Liver (tissue), 10 donors: ENCODE measurements at places on chromosomes 2 and 18. TPM values are rescaled to one million over a fixed set of nuclear protein-coding genes. Genes with fewer than 3 reads are reported as not detected.

FARSB gene
- total RNA-seq = 5.5 TPM

MAP2 gene
- 4.2 TPM for total RNA-seq

PLB1 gene
- 4.5 TPM for total RNA-seq

TMEM37 gene
- total RNA-seq = 17.6 TPM

SLC14A1 gene
- 1.0 TPM for total RNA-seq

CRYGC gene
- total RNA-seq = not detected

CGREF1 gene
- total RNA-seq = 10.3 TPM

ASB18 gene
- total RNA-seq = not detected

PER2 gene
- 4.0 TPM for total RNA-seq

UXS1 gene
- 9.4 TPM for total RNA-seq

CHN1 gene
- total RNA-seq = 1.1 TPM

RFX8 gene
- 0.09 TPM for total RNA-seq

KCNJ3 gene
- 1.3 TPM for total RNA-seq

NOL4 gene
- total RNA-seq = 0.65 TPM

RGPD5 gene
- 10.0 TPM for total RNA-seq

NAT8 gene
- 10.7 TPM for total RNA-seq

AGXT gene
- total RNA-seq = 1,548 TPM

CELF4 gene
- total RNA-seq = 0.08 TPM

CDH2 gene
- total RNA-seq = 38.1 TPM

ANTXR1 gene
- total RNA-seq = 1.9 TPM

LIPG gene
- total RNA-seq = 150 TPM

SLC9A4 gene
- not detected for total RNA-seq

PTPN2 gene
- 21.2 TPM for total RNA-seq
